ENCODE measurements at places on chromosomes 6 and 20.

DNA sequence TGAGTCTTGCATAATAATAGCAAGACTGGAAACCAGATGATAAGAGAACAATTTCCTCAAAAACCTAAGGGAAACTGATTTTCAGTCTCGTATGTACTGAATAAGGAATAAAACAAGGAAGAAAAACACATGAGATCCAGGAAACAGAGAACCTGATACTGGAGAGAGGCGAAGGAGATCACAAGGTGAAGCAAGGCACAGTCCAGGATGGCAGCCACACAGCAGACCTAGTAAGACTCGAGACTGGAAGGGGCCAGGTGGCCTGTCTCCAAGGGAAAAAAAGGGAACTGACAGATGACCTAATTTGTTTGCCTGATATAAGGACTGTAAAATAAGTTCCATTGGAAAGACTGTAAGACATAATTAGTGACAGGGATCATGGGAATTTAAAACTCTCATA, 71.1 kb downstream of the TASP1 start:
- no peaks in the 10 kb centered on the region for H3K4me1 ChIP-seq
- H3K27ac ChIP-seq = no peak overlapping the region
- H3K27me3 ChIP-seq = no peaks in the 10 kb centered on the region
- H3K4me3 ChIP-seq = no peak overlapping the region
- DNase-seq = no peak

DNA sequence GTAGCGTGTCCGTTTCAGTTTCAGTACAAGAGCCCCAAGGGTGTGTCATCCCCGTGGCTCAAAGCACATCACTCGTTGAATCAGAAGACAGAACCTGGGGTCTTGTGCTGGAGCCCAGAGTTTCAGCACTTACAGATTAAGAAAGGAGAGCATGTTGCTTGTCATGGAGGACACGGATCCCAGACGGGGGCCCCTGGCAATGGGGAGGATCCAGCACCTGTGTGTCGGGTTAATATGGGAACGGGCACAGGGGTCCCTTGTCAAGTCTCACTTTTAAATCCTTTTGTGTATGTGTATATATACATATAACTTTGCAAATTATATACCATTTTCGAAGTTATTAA, 23.4 kb downstream of the THBS2 start:
- no peaks in the 10 kb centered on the region for H3K36me3 ChIP-seq
- DNase-seq = no peak
- H3K4me3 ChIP-seq = no peak overlapping the region
- H3K4me1 ChIP-seq = no peaks in the 10 kb centered on the region

GRCh38 chr20:21134883-21135493, 9.1 kb downstream of the KIZ start:
- no peak overlapping the region for H3K27ac ChIP-seq
- H3K4me1 ChIP-seq = no peaks in the 10 kb centered on the region
- H3K4me3 ChIP-seq = no peak overlapping the region
- no peaks in the 10 kb centered on the region for H3K27me3 ChIP-seq

GRCh38 chr6:169967687-169968086, 216.3 kb downstream of the ERMARD start:
- H3K27me3 ChIP-seq = peaks cover 5% of the 10 kb centered on the region
- peaks cover 7% of the 10 kb centered on the region for H3K4me1 ChIP-seq
- H3K27ac ChIP-seq = no peak overlapping the region
- no peaks in the 10 kb centered on the region for H3K36me3 ChIP-seq
- no peak for DNase-seq

DNA sequence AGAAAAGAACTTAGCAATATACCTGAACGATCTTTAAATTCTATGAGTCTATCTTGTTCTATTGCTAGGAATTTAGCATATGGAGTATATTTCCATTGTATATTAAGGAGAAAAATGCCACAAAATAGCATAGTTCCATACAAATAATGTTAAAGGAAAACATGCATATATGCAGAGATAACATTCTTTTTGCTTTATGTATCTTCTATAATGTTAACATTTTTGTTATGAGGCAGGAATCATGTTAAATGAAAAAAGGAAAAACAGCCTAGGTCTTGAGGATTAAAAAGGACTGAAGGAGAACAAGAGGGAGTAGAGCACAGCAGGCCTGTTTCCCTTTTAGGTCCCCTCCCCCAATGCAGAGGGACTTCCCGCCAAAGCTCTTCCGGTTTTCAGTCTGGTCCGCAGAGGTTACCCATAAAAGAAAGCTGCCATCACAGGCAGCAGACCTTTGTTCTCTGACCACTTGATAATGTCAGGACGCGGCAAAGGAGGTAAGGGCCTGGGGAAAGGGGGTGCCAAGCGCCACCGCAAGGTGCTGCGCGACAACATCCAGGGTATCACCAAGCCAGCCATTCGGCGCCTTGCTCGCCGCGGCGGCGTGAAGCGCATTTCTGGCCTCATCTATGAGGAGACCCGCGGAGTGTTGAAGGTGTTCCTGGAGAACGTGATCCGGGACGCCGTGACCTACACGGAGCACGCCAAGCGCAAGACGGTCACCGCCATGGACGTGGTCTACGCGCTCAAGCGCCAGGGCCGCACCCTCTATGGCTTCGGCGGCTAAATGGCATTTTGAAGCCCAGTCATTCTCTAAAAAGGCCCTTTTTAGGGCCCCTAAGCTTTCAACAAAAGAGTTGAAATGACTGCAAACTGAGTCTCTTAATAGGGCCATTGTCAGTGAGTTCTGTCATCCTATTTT, 108.4 kb upstream of the PRSS16 start:
- peak overlapping the region; percentile 80 for H3K4me3 ChIP-seq
- peak; percentile 66 for DNase-seq
- peaks cover 13% of the 10 kb centered on the region for H3K4me1 ChIP-seq

- H3K36me3 ChIP-seq = no peaks in the 10 kb centered on the region
- peaks cover 15% of the 10 kb centered on the region for H3K27me3 ChIP-seq
- H3K4me3 ChIP-seq = no peak overlapping the region
- H3K4me1 ChIP-seq = peaks cover 4% of the 10 kb centered on the region
- DNase-seq = peak; percentile 38
These were observed 22.5 kb downstream of the MOCS3 start for GRCh38 chr20:50980851-50981713.

GRCh38 chr6:55319961-55320695, 7.1 kb upstream of the GFRAL start:
- no peaks in the 10 kb centered on the region for H3K4me1 ChIP-seq
- no peak overlapping the region for H3K4me3 ChIP-seq
- no peaks in the 10 kb centered on the region for H3K27me3 ChIP-seq
- H3K36me3 ChIP-seq = no peaks in the 10 kb centered on the region
- DNase-seq = no peak

- no peaks in the 10 kb centered on the region for H3K36me3 ChIP-seq
- peak; percentile 55 for DNase-seq
- no peak overlapping the region for H3K27ac ChIP-seq
- H3K27me3 ChIP-seq = peaks cover 32% of the 10 kb centered on the region
These were observed 8.3 kb downstream of the CCM2L start for GRCh38 chr20:32018269-32019155.

Data from CD4-positive, alpha-beta T cell (primary cell).